ENCODE measurements at places on chromosomes 7 and 10. TPM values are rescaled to one million over a fixed set of nuclear protein-coding genes. Genes with fewer than 3 reads are reported as not detected.

The MICU1 gene
- total RNA-seq, result 25.5 TPM

The NUTM2B gene
- 0.63 TPM for total RNA-seq

The UNC5B gene
- 0.10 TPM for total RNA-seq

The ZNF3 gene
- 37.4 TPM for total RNA-seq

The HMX3 gene
- not detected for total RNA-seq
